Stimulated activated effector memory CD8-positive, alpha-beta T cell treated with anti-CD3 and anti-CD28 coated beads, Interleukin-12 subunit alpha, Interleukin-12 subunit beta, amount 100 ng/mL, for 72 hours (primary cell): ENCODE measurements at places on chromosomes 5 and 9.

DNA sequence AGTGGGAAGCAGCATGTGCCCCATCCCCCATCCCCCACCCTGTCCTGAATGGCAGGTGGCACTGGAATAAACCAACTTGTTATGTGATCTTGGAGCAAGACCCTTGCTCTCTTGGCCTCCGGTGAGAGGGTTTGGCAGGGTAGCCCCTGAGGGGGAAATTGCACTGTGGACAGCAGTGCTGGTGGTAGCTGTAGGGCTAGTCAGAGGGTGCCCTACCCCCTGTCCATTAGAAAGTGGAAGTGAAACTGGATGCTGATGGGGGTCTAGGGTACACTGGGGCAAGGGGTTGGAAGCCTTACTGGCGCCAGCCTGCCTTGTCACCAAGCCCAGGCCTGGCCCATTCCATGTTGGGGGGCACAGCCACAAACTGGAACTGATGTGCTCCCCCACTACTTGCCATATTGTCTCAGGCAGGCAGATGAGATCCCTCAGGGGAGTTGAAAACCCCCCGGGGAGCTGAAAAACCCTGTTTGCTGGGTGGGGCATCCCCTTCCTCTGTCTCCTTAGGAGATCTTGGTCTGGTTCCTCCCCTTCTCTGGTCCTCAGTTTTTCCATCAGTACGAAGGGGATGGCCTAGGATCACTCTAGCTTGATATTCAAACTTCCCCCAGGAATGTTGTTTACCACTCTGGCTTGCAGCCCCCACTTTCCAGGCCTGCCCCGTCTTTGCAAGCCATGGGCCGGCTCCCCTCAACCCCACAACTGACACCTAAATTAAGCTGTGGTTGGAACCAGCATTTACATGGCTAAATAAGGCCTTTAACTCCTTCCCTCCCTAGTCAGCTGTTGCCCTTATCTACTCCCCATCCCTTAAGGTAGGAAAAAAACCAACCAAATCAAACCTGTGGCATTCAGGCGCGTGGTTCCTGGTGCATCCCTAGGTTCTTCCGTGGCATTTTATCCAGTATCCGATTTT is 14.4 kb upstream of the SYNPO start:
- no peak for DNase-seq

- DNase-seq = no peak
These were observed 46.6 kb downstream of the ARHGAP26 start for GRCh38 chr5:142816531-142817430.

DNA sequence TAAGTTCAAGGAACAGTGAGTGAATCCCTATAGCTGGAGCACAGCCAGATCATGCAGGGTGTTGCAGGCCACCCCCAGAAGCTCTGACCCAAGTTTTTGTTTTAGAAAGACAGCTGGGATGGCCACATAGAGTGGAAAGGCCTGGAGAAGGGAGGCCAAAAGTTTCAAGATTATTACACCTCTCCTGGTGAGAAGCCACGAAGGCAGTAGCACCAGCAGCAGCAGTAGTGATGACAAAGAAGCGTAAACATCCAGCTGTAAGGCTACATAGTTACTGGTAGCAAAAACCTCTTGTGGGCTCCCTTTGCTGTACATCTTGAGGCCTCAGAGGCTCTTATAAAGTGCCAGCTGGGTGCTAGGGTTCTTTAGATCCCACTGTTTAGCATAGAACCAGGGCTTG is 11.8 kb downstream of the ADAMTSL1 start:
- no peak for DNase-seq

- DNase-seq = no peak
These were observed 102.1 kb downstream of the C5orf15 start for GRCh38 chr5:133866160-133866902.

GRCh38 chr9:101840694-101841188 is 102.3 kb upstream of the GRIN3A start:
- no peak for DNase-seq

- DNase-seq = no peak
These were observed 255.2 kb downstream of the PDZD2 start for GRCh38 chr5:31894141-31894540.

DNA sequence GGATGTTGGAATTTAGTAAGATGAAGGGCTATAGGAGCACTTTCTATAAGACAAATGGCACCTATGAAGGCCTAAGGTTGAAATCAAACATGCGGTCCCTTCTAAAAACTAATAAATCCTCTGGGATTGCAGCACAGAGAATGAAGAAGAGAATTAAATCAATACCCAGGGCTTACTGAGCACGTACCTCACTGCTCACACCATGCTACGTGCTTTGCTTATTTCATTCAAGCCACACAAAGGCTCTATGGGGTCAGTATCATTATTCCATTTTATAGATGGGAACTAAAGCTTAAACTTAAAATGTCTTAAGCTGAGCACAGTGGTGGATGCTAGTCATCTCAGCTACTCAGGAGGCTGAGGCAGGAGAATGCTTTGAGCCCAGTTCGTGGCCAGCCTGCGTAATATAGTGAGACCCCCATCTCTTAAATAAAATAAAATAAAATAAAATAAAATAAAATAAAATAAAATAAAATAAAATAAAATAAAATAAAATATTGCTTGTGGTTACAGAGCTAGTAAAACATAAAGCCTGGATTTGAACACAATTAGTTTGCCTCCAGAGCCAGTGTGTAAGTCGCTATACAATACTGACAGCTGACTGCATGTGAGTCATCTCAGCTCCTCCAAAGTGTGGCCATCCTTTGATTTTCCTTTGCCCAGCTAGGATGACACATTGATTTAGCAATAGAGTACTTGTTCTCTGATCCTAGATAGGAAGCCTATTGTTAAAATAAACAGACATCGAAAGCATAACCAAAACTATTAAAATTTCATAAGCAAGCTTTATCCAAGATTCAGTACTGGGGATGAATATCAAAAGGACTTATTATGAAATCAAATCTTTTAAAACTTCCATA is 20.9 kb upstream of the DPYSL3 start:
- no peak for DNase-seq

- no peak for DNase-seq
These were observed 59.6 kb upstream of the SLC27A6 start for GRCh38 chr5:128905568-128906110.

DNA sequence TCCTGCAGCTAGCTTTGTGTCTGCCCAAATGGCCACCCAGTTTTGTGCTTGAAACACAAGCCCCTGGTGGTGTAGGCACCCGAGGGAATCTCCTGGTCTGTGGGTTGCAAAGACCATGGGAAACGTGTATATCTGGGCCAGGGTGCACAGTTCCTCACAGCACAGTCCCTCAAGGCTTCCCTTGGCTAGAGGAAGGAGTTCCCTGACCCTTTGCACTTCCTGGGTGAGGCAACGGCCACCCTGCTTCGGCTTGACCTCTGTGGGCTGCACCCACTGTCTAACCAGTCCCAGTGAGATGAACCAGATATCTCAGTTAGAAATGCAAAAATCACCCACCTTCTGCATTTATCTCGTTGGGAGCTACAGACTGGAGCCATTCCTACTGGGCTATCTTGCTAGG is 865.0 kb upstream of the ACO1 start:
- no peak for DNase-seq

- DNase-seq = no peak
These were observed 159.4 kb downstream of the MACROH2A1 start for GRCh38 chr5:135239453-135240282.

GRCh38 chr5:140571105-140571504 is 6.5 kb downstream of the SLC35A4 start:
- DNase-seq = no peak

DNA sequence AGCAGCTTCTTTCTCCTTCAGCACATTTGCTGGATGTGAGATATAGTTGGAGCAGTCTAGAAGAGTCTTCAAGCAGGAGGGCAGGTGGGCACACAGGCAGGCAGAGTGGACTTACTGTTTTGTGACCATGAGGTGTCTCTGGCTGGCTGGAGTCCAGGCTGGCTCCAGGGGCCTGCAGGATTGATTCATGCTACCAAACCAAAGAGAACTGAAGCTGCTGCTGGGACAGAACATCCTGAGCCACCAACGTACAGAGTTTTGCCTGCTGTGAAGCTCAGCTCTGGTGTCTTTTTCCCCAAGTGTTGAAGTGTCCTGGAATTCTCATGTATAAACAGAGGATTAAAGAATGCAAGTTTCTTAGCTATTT is 45.7 kb downstream of the CYSTM1 start:
- DNase-seq = no peak

DNA sequence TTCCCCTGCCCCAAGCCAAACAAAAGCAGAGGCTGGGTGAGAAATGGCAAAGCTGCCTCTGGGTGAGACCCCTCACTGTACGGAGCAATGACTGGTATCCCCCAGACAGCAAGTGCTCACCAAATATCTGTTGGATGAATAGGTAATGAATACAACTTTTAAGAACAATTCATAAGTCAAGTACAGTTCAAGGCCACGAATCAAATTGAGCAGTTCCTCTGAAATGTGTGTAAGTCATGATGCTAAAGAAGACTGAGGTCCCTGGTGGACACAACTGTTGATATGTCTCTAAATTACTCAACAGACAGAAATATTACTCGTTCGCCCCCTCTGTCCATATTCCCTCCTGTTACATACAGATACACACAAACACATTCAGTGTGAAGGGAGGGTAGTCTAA is 160.7 kb downstream of the GLIS3 start:
- DNase-seq = no peak

DNA sequence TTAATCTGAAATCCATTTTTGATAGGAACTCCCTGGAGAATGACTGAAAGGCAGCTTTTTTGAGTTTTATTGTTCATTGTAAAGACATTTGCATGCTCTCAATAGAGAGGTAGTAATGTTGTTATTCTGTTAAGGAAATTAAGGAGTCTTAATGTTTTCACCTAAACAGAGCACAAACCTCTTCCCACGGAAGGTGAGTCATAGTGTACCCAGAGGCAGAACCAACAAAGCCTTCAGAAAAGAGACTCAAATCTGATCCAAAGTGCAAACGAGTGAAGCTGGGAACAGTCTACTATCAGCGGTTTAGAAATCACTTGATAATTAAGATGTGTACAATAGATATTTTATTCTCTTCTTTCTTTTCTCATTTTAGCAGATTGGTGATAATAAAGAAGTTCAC is 470.5 kb downstream of the PLK2 start:
- DNase-seq = no peak

DNA sequence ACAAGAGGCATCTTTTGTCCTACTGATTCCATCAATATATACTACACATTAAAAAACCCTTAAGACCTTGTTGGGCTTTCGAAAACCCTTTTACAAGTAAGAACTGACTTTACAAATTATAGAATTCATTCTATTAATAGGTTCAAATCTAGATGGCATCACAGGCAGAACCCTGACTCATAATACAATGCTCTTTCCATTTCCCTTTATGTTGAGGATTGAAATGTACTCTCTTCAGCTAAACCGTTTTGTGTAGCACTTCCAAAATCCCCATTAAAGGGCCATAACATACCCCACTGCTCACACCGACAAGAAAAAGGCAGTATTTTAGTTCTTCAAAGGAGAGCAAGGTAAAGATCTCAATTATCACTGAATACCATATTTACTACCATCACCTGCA is 11.2 kb downstream of the CSNK1A1 start:
- DNase-seq = no peak

- DNase-seq = no peak
These were observed 7.1 kb downstream of the NEK6 start for GRCh38 chr9:124264823-124265233.

GRCh38 chr5:32309761-32310160 is 3.0 kb downstream of the MTMR12 start:
- no peak for DNase-seq

DNA sequence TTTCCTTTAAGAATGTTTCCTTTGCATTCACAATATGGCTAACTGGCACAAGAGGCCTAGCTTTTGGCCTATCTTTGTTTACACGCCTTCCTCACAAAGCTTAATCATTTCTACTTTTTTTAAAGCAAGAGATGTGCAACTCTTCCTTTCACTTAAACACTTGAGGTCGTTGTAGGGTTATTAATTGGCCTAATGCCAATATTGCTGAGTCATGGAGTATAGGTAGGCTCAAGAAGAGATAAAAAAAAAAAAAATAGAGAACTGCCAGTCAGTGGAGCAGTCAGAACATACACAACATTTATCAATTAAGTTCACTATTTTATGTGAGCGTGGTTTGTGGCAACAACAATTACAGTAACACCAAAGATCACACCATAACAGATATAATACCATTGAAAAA is 5.9 kb downstream of the FKBP15 start:
- no peak for DNase-seq

DNA sequence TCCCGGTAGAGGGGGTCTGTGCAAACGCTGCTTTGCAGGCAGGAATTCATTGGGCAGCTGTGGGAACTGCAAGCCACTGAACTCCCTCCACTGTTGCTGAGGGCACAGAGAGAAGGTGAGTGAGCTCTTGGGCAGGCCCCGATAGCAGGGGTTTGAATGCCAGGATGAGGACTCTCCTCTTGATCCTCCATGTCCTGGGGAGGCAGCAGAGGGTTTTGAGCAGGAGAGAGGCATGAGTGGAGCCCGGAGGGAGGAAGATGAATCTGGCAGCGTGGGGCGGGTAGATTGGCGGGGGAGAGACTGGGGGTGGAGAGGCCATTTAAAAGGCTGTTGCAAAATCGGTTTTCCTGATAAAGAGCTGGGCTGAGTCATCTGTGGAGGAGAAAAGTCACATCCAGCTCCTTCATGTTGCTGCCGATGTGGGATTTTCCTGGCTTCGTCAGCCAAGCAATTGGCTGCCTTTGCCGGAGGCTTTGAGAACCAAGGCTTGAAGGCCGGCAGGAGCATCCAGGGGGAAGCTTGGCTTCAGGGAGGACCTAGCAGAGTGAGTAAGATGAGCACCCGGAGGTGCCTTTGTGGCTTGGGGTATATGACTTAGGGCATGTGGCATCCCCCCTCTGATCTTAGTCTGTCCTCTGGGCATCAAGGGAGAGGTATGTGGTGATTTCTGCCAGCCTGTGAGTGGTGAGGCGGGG is at the start of gene SYNPO:
TSS of gene SYNPO (plus strand) at position 350 of the 695 bp plus-strand sequence. CDS start 7,616 bp downstream, outside the sequence.
- no peak for DNase-seq

DNA sequence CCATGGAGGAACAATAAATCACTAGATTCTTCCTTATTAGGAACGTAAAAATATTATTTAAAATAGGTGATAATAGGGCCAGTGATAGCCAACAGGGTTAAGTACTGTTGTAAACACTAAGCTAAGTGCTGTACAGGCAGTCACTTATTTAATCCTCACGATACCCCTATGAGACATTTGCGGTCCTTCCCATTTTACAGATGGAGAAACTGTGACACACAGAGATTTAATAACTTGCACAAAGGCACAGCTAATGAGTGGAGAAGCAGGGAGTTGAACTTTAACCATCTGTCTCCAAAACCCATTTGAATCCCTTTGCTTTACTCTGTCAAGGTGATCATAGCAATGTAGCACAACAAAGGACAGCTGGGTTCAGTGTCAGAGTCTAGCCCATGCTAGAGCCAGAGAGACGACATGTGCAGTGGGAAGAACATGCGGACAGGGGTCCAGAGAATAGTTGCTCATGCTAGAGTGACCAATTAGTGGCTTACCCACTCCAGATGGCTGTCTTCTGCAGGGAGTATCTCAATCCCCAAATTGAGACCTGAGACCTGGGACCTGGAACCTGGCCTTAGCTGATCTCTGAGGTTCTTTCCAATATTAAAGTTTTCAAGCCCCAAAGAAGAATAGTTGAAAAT is 28.9 kb downstream of the STXBP1 start:
- DNase-seq = no peak
